ENCODE measurements at places on chromosomes 7 and 10.

DNA sequence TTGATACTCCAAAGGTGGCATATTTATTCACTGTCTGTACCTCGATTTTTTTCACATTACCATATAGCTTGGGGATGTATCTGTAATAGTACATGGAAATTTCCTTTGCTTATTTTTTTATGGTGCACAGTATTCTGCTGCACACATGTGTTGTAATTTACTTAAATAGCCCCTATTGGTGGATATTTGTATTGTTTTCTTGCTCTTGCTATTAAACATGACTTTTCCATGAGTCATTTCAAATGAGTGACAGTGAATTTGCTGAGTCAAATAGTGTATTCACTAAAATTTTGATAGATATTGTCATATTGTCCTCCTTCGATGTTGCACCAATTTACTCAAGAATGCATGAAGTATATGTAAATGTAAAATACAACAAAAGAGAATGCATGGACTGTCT, 122.7 kb upstream of the STEAP4 start:
- peak; percentile 2 for DNase-seq

DNA sequence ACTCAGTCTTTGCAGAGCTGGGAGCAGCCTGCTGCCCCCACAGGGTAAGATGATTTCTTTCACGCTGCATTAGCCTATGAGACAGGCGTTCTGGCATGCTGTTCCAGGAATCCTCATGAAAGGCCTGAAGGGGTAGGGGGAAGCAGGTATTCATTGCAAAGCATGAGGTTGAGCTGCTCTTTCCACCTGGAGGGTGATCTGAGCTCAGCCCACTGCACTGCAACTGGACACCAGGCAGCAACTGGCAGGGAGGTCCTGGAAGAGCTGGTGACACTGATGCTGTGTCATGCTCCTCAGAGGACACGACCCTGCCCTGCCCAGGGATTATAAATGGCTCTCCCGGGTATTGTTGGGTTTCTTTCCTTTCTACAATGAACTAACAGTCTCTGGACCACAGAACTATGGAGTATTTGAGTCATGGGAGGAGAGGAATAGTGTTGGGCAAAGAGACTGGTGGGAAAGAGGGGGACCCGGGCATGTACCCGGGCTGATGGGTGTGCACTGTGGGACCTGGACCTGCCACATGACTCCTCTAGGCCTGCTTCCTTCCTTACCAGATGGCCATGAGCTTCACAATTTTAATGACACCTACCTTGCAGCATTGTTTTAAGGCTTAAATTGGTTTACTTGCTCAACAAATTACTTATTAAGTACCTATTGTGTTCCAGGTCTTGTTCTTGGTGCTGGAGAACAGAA, 24.3 kb downstream of the SLC25A28 start:
- no peak for DNase-seq

DNA sequence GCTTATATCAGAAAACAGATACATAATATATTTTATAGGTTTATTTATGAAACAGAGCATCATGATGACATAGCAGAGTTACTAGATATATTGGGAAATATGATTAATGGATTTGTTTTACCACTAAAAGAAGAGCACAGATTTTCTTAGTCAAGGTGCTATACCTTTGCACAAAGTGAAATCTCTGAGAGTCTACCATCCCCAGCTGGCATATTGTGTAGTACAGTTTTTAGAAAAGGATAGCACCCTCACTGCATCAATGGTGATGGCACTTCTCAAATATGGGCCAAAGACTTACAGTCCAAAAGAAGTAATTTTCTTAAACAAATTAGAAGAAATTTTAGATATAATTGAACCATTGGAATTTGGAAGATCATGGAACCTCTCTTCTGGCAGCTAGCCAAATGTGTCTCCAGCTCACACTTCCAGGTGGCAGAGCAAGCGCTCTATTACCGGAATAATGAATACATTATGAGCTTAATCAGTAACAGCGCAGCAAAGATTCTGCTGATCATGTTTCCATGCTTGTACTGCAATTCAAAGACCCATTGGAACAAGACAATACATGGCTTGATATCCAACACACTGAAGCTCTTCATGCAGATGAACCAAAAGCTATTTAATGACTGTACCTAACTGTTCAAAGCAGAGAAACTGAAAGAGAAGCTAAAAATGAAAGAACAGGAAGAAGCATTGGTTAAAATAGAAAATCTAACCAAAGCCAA, 21.9 kb upstream of the CREB3L2 start:
- no peak for DNase-seq

GRCh38 chr10:18687706-18688105, 28.5 kb downstream of the ARL5B start:
- no peak for DNase-seq

GRCh38 chr10:12783293-12783692, 218.2 kb downstream of the CCDC3 start:
- DNase-seq, result no peak

DNA sequence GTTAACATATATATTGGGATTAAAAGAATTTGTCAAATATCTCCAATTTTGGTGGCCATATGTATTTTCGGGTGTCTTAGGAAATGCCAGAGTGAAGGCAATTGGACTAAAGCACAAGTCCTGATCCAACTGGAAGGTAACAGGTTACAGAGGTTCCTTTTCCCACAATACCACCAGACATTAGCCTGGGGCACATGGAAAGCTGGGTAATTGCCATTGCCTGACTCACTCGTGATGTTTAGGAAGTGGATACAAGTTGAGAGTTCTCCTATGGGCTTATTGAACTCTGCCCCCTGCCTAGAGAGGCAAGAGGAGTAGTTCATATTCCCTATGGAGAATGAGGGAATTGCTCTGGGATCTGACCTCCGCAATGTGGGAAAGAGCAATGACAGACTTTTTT, 5.7 kb downstream of the DNAH11 start:
- DNase-seq, result peak; percentile 14

DNA sequence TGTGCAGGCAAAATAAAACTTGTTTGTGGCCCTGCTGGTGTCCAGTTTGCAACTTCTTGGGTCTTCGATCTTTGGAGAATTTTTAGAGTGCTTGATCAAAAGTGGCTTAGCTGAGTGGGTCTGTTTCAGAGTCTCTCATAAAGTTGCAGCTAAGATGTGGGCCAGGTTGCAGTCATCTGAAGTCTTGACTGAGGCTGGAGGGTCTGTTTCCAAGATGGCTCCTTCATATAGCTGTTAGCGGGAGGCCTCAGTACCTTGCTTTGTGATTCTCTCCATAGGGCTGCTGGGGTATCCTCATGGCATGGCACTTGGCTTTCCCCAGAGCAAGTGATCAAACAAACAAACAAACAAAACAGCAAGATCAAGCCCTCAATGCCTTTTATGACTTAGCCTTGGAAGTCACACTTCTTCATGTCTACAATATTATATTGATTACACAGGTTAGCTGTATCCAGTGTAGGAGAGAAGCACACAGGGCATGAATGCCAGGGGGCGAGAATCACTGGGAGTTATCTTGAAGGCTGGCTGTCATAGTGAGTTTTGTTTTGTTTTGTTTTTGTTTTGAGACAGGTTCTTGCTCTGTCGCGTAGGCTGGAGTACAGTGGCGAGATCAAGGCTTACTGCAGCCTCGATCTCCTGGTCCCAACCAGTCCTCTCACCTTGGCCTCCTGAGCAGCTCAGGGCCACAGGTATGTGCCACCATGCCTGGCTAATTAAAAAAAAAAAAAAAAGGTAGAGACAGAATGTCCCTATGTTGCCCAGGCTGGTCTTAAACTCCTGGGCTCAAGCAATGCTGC, 10.2 kb downstream of the CYP26A1 start:
- DNase-seq, result no peak

DNA sequence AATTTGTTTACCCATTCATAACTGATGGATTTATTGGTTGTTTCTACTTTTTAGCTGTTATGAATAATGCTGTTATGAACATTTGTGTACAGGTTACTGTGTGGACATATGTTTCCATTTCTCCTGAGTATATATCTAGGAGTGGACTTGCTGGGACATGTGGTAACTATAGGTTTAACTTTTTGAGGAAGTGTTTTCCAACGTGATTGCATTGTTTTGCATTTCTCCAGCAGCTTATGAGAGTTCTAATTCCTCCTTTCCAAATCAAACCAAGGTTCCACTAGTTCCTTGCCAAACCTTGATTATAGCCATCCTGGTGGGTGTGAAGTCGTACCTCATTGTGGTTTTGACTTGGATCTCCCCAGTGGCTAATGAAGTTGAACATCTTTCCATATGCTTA, 2.6 kb upstream of the PRF1 start:
- DNase-seq, result no peak

Data from mammary epithelial cell (primary cell).